Ureter (tissue), 1 donor: ENCODE measurements at places on chromosomes 1 and 21. TPM values are rescaled to one million over a fixed set of nuclear protein-coding genes. Genes with fewer than 3 reads are reported as not detected.

HSPB7 gene
- 36.2 TPM for total RNA-seq

ADORA1 gene
- total RNA-seq = 1.5 TPM

DNA sequence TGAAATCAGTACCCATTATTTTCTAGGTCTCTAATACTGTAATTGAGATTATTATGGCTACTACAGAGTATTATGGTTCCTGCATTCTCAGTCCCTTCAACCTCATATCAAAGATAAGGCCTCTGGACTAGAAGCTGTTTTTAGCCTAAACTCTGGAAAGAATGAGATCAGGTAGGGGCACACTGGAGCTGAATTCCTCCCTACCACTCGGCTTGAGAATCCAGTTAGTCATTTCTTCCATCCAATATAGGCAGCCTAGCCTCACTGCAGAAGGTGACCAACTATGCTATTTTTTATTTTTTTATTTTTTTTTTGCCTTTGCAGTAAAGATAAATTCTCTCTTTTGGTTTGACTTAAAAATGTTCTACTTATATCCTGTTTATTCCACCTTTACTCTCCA lies 8.0 kb upstream of the HAX1 start:
- DNase-seq = no peak

GRCh38 chr1:82195245-82195644 lies 394.5 kb downstream of the ADGRL2 start:
- no peak for DNase-seq

GRCh38 chr1:54754045-54754444 lies 10.3 kb downstream of the PARS2 start:
- no peak for DNase-seq

GRCh38 chr1:93079685-93080141 lies 630 bp downstream of the MTF2 start:
- DNase-seq = no peak

DNA sequence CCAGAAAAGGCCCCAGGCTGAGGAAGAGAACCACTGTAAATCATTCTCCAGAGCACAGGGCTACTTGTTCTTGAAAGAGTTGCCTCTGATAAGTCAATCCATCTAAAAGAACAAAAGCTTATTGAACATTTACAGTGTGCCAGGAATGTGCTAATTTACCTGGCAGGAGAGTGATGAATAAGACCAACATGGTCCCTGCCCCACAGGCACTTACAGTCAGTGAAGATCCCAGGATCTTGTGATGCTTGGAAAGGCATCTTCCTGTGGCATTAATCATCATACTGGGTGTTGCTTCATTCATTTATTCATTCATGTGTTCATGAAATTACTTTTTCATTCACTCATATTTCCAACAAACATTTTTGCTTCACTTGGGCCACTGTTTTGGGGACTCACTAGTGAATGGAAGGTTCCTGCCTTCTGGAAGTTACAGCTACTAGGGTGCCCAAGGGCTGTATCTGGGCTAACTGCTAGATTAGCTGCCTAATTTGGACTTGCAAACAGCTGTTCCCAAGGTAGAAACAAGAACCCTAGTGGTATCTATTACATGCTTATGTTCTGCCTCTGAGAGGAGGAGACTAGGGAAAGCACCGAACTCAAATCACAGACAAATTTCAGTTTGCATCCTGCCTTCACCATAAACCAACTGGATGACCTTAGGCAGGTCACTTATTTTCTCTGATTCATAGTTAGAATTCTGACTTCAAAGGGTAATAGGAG lies 133.5 kb downstream of the CLIC6 start:
- DNase-seq = no peak

DNA sequence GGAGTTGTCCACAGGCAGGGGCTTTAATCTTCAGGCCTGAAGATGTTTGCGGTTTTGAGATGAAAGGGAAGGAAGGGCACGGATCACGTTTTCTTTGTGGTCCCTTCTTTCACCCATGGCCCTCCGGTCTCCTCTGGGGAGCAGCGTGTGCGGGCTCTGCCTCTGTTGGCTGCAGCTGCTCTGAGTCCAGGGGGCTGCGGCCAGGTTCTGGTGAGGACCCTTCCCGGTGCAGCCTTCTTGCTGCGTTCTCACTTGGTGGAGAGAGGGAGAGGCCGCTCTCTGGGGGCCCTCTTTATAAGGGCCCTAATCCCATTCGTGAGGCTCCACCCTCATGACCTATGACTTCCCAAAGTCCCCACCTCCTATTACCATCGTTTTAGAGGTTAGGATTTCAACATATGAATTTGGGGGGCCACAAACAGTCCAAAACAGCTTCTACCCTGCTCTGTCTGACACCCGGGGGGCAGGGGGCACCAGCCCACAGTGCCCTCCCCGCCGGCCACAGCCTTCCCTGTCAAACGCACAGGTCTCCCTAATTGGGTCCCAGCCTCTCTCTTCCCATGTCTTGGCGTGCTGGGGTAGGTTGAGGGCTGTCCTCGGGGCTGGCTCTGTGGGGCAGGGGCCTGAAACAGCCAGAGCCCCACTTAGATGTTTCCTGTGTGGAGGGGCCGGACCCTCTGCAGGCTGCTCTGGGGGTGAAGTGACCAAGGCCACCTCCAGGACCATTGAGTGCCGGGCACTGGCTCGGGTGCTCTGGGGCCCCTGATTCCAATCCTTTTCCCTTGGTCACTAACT lies 100.1 kb upstream of the C1orf174 start:
- no peak for DNase-seq

- no peak for DNase-seq
Measured at GRCh38 chr1:200346700-200347099, 63.1 kb downstream of the ZNF281 start.

- no peak for DNase-seq
Measured at GRCh38 chr21:35465741-35466140, 416.6 kb upstream of the RUNX1 start.

DNA sequence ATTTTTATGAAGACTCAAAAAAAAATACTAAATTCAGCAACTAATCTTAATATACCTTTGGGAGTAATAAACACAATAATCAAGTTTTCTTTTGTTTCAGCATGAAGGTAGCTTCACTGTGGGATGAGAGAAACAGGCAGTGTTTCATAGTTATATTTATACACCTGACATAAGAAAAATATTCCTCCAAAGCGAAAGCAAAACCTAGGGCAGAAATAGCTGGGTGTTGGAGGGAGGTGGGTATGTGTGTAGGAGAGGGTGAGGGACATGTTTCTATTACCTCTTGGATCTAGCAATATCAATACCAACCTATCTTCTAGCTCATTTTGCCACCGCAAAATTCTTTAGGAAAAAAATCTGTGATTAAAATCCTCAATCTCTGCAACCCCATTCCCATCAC lies 24.9 kb upstream of the MAN1A2 start:
- DNase-seq = no peak

CNN3 gene
- total RNA-seq = 208 TPM

GRCh38 chr1:167322483-167322882 lies 101.8 kb downstream of the POU2F1 start:
- no peak for DNase-seq
